ENCODE measurements at places on chromosomes 2 and 18. TPM values are rescaled to one million over a fixed set of nuclear protein-coding genes. Genes with fewer than 3 reads are reported as not detected.

ALPP gene
- total RNA-seq, result not detected

GPR17 gene
- not detected for total RNA-seq

AP1S3 gene
- total RNA-seq, result 61.7 TPM

DNAJC10 gene
- 213 TPM for total RNA-seq

RNF125 gene
- 0.76 TPM for total RNA-seq

IKZF2 gene
- total RNA-seq, result 6.8 TPM

IL36B gene
- not detected for total RNA-seq

KIF1A gene
- total RNA-seq, result under 0.01 TPM

Data from articular chondrocyte of knee joint (primary cell).